Fibroblast of upper back skin (primary cell): ENCODE measurements at places on chromosomes 11 and 22.

DNA sequence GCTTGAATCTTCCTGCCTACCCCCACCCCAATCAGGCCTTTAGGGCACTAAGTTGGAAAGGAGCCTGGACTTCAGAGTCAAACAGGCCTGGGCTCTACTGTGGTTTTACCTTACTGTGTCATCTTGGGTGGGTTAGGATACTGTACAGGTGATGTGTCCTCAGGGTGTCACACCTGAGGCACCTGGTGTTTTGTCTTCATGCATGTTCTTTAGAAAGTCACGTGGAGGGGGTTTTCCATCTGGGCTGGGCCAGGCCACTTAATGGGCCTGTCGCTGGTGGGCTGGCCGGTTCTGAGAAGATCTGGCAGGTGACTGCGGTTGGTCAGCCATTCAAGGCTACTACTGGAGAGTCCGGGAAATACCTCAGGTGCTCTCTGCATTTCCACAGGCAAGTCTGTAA, 92.6 kb downstream of the SWAP70 start:
- DNase-seq: no peak

DNA sequence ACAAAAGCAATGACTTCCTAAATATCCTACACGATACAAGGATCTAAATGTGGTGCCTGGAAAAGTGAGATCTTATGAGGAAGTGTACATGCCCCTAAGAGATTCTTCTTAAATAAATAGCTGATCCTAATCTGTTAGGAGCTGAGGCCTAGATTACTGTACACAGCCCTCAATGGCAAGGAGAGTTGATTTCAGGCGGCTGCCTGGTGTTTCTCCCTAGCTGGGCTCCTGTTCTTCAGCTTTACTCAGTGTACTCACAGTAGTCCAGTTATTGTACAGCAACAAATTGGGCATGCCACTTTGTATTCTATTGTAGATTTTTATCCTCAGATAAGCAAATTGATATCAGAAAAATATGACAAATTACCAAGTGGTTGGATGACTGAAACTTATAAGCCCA, 358.2 kb upstream of the PDGFD start:
- no peak for DNase-seq

DNA sequence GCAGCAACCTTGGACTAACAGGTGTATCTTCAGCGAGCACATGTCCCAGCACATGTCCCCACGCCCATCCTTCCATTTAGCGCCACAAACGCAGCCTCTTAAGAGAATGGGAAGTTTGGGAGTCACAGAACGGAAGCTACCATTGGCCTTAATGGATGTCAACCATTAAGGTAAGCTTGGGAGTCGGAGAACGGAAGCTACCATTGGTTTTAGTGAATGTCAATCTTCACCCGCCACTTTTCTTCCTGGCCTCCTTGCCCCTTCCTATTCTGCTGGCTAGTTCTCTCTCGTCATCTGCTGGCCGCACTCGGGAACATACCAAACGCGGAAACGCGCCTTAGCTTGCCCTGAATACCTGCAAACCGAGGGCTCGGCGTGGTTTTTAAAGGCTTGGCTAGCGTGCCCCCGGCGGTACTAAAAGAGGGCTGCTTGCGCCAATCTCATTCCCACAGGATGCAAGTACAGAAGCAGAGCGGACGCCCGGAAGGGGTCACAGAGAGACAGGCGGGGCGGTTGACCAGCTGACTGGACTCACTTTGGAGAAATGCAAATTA, 24.3 kb downstream of the GLYATL1 start:
- peak; percentile 36 for DNase-seq

DNA sequence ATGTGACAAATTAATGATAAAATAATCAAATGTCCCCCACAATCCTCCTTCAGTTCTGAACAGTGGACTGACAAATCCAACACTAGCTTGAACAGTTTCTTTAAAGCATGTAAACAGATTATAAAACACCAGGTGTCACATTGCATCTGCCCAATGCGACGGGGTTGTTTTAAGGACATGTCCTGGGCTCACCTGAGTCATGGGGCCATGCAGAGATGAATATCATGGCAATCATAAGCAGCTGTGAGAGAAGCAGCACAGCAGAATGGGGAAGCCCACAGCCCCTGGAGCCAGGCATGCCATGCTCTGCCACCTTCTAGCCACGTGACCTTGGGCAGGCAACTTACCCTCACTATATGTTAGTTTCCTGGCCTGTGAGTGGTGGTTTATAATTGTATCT, 93.9 kb upstream of the KCNA4 start:
- no peak for DNase-seq

- no peak for DNase-seq
Measured at GRCh38 chr11:4211991-4212390, 117.4 kb downstream of the RRM1 start.

DNA sequence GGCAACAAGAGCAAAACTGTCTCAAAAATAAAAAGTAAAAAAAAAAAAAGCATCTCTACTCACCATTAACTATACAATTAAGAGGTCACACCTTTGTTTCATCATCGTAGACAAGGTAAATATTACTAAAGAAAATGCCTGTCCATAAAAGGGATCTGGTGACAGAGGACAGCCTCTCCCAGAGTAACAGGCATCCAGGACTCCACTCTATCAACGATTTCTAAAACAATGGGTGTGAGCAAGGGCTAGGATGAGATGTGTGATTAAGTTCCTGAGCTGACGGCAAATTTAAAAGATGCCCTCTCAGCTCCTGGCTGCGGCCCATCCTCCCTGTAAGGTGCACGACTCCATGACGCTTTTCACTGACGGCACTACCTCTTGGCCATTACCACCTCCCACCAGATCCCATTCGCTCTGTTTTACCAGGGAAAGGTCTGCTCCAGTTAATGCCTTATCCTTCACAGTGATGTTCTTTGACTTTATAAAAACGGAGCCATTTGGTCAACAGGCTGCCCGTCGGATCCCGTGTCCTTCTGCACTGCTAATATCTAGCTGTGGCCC, 2.3 kb upstream of the TMEM45B start:
- DNase-seq: no peak

DNA sequence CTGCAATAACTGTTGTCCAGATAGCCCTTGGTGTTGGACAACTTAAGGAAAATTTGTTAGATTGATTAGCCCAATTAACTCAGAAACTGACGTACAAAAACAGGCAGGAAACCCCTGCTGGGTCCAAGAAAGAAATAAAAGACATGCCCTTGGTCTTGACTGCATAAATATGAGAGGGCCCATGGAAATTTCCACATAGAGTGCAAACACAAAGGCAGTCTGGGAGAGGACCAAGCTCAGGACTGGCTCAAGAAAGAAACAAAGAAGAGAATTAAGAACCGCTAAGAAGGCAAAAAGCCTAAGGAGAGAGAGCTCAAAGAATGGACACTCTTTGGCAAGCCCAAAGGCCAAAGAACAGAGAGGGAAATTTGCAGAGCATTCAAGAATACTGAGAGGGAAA, 1243.9 kb downstream of the LRRC4C start:
- no peak for DNase-seq

- no peak for DNase-seq
Measured at GRCh38 chr11:126328444-126328843, 24.6 kb downstream of the DCPS start.

DNA sequence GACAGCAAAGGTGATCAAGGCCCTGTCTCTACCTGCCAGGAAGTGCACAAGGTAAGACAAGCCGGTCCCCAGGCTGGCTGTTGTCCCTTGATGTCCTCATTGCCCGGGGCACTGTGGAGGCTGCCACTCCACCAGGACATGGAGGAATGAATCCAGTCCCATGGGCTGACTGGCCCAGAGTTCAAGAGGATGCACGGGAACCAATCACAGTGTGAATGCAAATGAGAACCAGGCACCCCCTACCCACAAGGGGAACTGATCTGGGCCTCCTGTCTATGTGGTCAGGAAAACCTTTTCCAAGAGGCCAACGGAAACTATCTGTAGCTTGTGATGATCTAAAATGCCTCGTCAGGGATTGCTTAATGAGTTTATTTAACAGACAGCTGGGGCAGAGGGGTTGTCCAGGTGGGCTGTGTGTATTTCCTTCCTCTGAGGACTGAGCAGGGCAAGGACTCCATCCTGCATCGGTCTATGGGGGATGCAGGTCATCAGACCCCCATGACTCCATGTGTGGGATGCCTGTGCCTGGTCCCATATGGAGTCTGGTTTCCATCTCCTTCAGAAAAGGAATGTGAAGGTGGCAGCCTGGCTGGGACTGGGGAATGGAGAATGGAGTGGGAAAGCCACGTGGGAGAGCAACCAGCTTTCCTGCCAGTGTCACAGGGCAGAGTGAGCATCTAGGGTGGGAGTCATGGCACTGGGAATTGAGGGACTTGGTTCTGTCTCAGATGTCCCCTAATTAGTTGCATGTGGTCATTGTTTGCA, 60.5 kb downstream of the CD82 start:
- no peak for DNase-seq

GRCh38 chr11:131689049-131689925, 318.9 kb downstream of the NTM start:
- DNase-seq: no peak

GRCh38 chr22:25566898-25567235, 2.4 kb downstream of the GRK3 start:
- no peak for DNase-seq

DNA sequence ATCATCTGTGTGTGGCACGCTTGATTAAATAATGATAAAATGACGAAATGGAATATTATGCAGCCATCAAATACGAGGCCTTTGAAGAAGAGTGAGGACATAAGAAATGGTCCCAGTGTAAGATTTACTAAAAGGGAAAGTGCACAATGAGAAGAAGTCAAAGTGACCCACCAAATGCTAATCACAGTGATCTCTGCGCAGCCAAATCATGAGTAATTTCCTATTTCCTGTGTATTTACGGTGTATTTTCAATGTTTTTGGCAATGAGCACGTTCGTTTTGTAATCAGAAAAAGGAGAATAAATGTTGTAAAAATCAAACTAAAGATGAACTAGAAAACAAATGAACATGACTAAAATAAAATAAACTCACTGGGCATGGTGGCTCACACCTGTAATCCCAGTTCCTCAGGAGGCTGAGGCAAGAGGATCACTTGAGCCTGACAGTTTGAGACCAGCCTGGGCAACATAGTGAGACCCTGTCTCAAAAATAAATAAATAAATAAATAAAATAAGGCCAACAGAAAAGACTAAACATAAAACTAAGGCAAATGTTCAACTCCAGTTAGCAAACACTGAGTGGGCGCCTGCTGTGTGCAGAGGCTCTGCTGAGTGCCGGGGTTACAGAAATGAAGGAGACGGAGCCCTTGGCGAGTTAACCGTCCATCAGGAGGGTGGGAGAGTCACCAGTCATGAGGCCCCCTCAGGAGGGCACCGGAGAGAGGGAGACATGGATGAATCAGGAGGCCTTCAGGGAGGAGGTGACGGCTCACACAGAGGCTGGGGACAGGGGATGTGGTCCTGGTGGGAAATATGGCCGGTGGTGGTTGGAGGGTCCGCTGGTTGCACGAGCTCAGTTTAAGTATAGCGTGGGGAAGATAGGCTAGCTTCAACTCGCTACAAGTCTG, 26.0 kb upstream of the CBX7 start:
- DNase-seq: no peak

DNA sequence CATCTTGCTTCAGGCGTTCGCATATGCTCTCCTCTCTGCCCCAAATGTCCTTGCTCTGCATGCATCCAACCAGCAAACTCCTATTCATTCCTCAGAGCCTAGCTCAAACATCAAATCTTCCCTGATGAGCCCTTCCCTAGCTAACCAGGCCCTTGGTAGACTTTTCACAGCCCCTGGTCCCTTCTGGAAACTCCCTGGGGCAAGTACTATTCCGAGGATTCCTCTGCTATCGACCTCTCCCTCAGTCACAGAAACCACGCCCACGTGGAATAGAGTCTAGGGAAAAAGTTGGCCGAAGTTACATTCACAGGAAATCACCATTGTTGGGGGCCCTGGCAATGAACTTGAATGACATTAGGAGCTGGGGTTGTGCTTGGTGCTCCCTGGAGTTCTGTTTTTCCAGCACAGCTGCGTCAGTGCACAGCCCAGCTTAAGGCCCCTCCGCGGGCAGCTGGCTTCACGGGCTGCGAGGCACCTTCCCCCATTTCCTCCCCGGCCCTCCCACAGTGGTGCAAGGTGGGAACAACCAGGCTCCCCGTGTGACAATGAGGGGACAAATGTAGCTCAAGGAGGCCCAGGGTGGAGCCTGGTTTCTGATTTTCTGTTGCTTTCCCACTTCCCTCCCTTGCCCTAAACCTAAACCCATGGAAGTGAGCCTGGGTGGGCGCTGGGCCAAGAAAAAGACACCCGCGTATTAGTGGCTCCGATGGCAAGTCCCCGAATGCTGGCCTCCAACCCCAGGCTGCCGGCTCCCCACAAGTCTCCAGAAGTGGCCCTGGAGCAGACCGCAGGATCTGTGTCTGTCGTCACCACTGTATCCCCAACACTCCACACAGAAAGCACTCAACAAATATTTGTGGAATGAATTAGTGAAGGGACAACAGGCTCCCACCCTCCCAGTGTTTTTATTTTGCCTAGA, 4.3 kb upstream of the ATP5MGL start:
- no peak for DNase-seq

GRCh38 chr11:119777940-119778339, 48.9 kb upstream of the NECTIN1 start:
- DNase-seq: no peak

DNA sequence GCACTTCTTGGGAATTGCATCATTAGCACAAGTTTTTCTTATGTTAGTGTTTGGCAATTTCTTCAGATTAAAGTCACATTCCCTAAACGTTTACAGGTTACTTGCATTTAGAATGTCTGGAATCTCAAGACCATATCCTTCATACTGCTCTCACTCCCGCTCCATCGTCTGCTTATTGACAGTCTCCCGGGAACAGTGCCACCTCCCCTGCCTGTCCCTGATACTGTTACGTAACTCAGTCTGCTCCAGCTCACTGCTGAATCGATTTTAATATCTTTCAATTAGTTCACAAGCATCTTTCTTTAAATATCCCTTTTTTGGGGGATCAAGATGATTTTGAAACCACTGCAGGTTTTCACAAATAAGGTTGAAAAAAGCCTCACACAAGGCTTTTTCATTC, 48.2 kb downstream of the GLYATL2 start:
- DNase-seq: peak; percentile 1

DNA sequence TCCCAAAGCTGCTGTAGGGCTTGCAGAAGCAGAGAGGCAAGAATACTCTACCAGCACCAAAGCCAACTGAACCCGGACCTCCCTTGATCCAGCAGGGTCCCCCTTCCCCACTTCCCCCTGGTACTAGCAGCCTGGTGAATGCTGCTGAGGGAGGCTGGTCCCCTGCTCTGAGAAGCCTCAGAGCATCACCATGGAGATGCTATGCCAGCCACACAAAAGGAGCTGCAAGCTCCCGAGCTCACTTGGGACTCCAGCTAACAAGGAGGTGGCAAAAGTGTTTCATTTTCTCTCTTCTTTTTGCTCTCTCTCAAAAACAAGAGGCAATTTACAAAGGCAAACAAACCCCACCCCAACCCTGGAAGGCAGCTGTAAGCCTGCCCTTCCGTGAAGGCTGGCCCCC, 509.8 kb downstream of the BUD13 start:
- DNase-seq: no peak
